ENCODE measurements at places on chromosomes 6 and 20. TPM values are rescaled to one million over a fixed set of nuclear protein-coding genes. Genes with fewer than 3 reads are reported as not detected.

KIFC1 gene
- 5.4 TPM for polyA plus RNA-seq

CD93 gene
- 5.3 TPM for polyA plus RNA-seq

C20orf144 gene
- 0.19 TPM for polyA plus RNA-seq

SLC22A7 gene
- not detected for polyA plus RNA-seq

DNA sequence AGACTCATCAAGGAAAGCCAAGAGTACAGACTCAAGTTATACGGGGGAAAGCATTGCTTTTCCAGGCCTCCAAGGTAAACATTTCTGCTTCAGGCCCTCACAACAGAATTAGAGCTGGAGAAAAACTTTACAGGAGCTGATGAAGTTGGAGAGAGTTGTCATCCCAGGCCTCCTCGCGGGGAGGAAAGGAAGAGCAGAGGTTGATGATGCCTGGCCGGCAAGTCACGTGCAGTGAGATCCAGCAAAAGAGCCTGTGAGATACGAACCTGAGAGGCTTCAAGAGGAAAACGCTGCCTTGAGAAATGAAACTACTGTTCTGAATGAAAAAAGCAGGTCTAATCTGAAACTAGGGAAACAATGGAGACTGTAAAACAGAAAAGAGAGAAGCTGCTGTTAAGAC lies 122.9 kb downstream of the FAM120B start:
- DNase-seq = no peak
- H3K36me3 ChIP-seq = no peaks in the 10 kb centered on the region
- no peaks in the 10 kb centered on the region for H3K27me3 ChIP-seq
- no peaks in the 10 kb centered on the region for H3K4me1 ChIP-seq

DNA sequence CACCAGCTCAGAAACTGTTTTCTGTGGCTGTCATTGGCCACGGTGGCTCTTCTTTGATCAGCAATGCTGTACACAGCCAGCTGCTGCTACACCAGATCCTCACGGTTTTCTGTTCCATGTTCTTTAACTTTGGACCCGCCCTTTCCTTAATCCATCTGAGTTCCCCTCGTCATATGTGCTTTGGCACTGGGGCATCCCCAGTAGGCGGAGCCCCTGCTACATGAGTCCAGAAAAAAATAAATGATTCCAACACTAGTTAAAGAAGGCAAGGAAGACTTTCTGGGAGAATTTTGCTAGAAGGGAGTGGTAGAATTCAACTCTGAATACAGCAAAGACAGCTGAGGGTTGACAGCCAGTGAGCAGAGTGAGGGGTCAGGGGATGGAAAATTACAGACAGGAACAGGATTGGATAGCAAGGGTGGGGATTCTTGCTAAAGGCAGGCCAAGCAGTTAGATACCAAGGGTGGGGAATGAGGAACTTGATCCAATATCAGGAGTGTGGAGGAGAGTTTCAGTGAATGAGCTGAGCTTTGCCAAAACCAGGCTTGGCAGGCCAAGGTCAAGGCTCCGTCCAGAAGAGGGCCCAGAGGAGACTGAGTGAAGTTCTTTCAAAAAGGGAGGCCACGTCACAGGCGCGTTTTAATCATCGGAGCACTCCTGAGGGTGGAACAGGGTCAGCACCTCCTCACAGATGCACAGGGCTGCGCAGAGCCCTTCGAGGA lies 391.8 kb downstream of the CDH4 start:
- peaks cover 71% of the 10 kb centered on the region for H3K27me3 ChIP-seq
- peak; percentile 44 for DNase-seq
- no peak overlapping the region for H3K4me3 ChIP-seq
- H3K27ac ChIP-seq = no peak overlapping the region
- H3K36me3 ChIP-seq = no peaks in the 10 kb centered on the region

- no peak overlapping the region for H3K27ac ChIP-seq
- DNase-seq = no peak
- no peaks in the 10 kb centered on the region for H3K36me3 ChIP-seq
Observed at GRCh38 chr6:169978615-169979161, 227.3 kb downstream of the ERMARD start.

GRCh38 chr6:21383450-21384085 lies 210.0 kb upstream of the SOX4 start:
- no peaks in the 10 kb centered on the region for H3K4me1 ChIP-seq
- no peak overlapping the region for H3K4me3 ChIP-seq
- DNase-seq = no peak
- H3K27ac ChIP-seq = no peak overlapping the region
- H3K27me3 ChIP-seq = no peaks in the 10 kb centered on the region

DNA sequence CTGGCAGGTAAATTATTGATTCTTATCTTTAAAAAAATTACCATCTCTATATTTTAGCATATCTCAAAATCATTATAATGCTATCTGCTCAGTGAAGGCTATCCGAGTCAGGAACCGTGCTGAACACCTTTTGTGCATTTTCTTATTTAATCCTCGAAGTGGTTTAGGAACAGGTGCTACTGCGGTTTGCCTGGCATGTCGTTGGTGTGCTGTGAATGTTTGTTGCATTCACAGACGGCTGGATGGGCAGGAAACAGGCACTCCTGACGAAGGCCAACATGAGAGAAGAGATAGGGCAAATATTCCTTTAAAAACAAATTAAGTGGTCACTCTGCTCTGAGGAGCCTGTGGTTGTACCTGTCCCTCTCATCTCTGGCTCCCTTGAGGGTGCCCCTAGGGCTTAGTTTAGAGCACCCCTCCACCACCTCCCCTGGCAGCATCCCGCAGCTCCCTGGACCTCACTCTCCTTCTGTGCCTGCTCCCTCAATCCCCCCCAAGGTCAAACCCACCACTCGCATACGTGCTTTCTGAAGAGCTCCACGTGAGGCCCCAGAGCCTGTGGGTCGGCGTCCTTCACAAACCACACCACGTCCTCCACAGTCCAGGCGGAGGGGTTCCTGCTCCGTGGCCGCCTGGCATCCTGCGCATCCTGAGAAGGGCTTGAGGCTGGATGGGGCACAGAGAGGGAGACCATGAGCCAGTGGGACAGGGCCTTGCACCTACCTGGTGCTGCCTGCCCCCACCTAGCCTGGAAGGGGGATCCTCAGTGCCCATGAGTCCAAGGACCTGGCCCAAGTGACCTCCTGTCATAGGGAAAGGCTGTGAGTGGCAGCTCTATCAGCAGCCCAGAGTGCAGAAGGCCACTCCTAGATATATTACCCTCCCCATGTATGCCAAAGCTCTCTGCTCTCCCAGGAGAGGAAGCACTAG lies 116.5 kb downstream of the SCML4 start:
- H3K4me3 ChIP-seq = no peak overlapping the region
- peaks cover 12% of the 10 kb centered on the region for H3K4me1 ChIP-seq
- no peaks in the 10 kb centered on the region for H3K36me3 ChIP-seq

DNA sequence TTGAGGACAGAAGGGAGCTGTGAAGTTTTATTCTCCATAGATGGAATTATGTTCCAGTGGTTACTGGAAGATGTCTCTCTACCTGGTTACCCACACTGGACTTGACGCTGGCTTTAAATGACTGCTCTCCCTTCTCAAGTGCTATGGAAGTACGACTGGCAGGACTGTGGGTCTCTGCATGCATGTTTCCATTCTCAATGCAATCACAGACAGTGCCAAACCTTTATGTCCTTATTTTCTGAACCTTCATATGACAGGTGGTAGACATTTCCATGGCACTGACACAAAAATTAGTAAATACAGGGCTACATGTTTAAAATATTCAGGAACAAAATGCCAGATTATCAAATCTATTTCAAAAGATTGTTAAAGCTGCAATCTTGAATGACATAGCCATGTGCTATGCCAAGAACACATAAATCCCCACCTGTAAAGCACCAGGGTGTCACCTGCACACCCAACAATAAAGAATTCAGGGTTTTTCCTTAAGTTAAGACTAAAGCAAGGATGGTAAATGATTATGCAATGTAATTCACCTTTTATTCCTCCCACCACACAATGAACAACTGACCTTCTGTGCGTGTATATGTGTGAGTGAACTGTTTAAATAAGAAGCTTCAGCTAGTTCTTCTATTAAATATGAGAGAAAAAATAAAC lies 153.3 kb upstream of the ENPP5 start:
- no peak for DNase-seq
- no peaks in the 10 kb centered on the region for H3K36me3 ChIP-seq
- H3K27me3 ChIP-seq = no peaks in the 10 kb centered on the region
- no peak overlapping the region for H3K4me3 ChIP-seq

DNA sequence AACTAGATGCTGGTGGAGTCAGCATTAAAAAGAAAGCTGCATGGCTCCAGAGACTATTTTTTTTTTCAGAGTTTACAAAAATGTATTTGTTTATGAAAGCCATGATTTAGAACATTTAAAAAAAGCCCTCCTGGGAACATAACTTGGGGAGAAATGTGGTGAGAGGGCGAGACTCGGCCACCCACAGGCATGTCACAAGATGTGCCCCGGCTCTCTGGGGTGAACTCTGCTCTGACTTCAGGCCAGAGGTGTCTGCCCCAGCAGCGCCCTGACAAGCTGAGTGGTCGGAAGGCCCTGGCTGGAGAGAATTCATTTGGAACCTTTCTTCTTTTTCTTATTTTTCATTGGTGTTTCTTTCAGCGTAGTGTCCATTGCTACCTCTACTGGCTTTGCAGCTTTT lies 21.7 kb upstream of the RFPL4B start:
- no peaks in the 10 kb centered on the region for H3K36me3 ChIP-seq
- H3K4me3 ChIP-seq = no peak overlapping the region
- DNase-seq = no peak
- peaks cover 4% of the 10 kb centered on the region for H3K4me1 ChIP-seq
- no peak overlapping the region for H3K27ac ChIP-seq

All from stomach (tissue), 19 donors.